Uterine smooth muscle cell (primary cell): ENCODE measurements at places on chromosomes 16 and 17. TPM values are rescaled to one million over a fixed set of nuclear protein-coding genes. Genes with fewer than 3 reads are reported as not detected.

The APOBR gene
- total RNA-seq, result not detected in 2 replicates

The DYNLRB2 gene
- total RNA-seq, result 0.25 TPM in 1 of 2 replicates, not detected in the other

The KRT15 gene
- 5.7 and 15.3 TPM in 2 replicates for total RNA-seq

The TENT4B gene
- total RNA-seq, result 15.5 and 19.0 TPM in 2 replicates

The CLEC19A gene
- total RNA-seq, result not detected in 2 replicates

The ASPHD1 gene
- 9.1 and 9.4 TPM in 2 replicates for total RNA-seq

The TBX4 gene
- under 0.01 TPM in 1 of 2 replicates, not detected in the other for total RNA-seq

The OTOA gene
- total RNA-seq, result under 0.01 TPM in 2 replicates

The TNFSF12 gene
- 6.1 and 10.0 TPM in 2 replicates for total RNA-seq

The UBALD1 gene
- total RNA-seq, result 11.0 and 11.1 TPM in 2 replicates

The SGSM2 gene
- total RNA-seq, result 29.1 and 48.0 TPM in 2 replicates

The CD300E gene
- not detected in 2 replicates for total RNA-seq

The SULT1A4 gene
- total RNA-seq, result 1.1 and 1.2 TPM in 2 replicates
